ENCODE measurements at places on chromosomes 3 and 15. TPM values are rescaled to one million over a fixed set of nuclear protein-coding genes. Genes with fewer than 3 reads are reported as not detected.

Gene SNTN
- total RNA-seq = not detected

- DNase-seq = no peak
Measured at GRCh38 chr15:56325186-56325585, 40.0 kb upstream of the TEX9 start.

GRCh38 chr15:54840621-54841398 is 355.9 kb downstream of the RSL24D1 start:
- DNase-seq = no peak

DNA sequence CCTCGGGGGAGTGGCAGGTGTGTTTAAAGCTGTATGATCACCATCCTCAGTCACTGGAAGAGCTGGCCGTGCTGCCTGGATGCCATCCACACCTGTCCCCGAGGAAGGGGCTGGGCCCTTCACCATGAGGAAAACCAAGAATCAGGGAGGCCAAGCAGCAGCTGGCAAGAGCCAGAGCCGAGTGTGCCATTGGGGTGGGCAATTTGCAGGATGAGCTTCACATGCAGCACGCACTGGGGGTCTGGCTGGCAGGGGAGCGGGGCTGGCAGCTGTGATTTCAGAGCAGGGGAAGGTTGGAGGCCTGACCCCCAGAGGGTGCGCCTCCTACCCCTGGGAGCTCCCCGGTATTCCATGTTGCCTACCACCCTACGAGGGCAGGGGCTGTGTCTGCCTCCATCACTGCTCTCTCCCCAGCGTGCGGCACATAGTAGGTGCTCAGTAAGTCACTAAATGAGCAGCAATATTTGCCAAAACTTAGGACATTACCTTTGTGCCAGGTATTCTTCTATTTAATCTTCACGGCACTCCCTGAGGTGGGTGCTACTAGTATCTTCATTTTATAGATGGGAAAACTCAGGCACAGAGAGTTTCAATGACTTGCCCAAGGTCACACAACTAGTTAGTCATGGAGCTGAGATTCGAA is 30.3 kb upstream of the IQSEC1 start:
- DNase-seq = no peak

GRCh38 chr3:49158792-49159191 is 7.3 kb downstream of the CCDC71 start:
- DNase-seq = no peak

- DNase-seq = peak; percentile 79
Measured at GRCh38 chr15:81023483-81024264, 23.0 kb downstream of the TLNRD1 start.

Measured in right lobe of liver (tissue), 6 donors.